ENCODE measurements at places on chromosomes 5 and 9.
A peak's percentile ranks its signal among the peaks of the same experiment; 100 is the strongest.

DNA sequence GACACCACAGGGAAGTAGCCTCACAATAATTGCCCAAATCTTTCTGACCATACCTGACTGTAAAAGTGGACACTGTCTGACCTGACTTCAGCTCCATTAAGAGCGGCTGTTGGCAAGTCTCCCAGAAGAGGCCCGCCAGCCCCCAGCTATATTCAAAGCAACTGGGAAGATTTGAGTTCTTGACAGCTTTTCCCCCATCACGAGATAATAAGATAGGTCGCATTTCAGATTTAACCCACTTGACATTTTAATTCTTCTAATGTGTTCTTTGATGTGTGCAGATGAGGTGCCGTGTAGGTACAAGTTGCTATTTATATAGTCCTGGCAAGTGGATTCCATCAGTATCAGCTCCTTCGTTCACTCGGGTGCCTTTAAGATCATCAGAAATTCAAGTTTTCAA lies 345.7 kb downstream of the DRD1 start:
- DNase-seq, result no peak

DNA sequence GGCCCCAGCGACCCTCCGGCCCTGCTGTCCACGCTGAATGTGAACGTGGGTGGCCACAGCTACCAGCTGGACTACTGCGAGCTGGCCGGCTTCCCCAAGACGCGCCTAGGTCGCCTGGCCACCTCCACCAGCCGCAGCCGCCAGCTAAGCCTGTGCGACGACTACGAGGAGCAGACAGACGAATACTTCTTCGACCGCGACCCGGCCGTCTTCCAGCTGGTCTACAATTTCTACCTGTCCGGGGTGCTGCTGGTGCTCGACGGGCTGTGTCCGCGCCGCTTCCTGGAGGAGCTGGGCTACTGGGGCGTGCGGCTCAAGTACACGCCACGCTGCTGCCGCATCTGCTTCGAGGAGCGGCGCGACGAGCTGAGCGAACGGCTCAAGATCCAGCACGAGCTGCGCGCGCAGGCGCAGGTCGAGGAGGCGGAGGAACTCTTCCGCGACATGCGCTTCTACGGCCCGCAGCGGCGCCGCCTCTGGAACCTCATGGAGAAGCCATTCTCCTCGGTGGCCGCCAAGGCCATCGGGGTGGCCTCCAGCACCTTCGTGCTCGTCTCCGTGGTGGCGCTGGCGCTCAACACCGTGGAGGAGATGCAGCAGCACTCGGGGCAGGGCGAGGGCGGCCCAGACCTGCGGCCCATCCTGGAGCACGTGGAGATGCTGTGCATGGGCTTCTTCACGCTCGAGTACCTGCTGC lies 839 bp downstream of the KCNV2 start:
- no peak for DNase-seq

- no peak for DNase-seq
These were observed 1746.4 kb downstream of the EFNA5 start for GRCh38 chr5:105924366-105924765.

DNA sequence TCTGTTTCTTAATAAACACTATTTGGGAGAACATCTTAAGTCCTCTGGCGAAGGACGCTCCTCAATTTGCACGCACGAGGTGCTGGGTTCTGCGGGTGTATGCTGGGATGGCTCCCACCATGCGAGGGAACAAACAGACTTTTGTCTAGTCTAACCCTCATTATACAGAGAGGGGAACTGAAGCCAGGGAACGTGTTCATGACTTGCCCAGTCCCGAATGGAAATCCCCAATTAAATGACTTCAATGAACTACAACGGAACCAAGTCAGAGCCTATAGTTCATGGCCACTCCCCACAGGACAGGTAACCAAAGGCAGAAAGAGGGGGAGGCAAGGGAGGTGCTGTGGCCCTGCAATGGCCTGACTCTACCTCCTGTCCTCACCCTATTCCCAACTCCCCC lies 9.3 kb downstream of the TLE1 start:
- DNase-seq, result no peak

GRCh38 chr5:137888863-137889759 lies at the start of gene PKD2L2:
Gene PKD2L2, plus strand, starts transcription at chr5:137889457. Its CDS starts 35 bp downstream, at chr5:137889492.
- peak; percentile 83 for DNase-seq

- no peak for DNase-seq
These were observed 24.0 kb downstream of the CDK20 start for GRCh38 chr9:87950296-87950695.

DNA sequence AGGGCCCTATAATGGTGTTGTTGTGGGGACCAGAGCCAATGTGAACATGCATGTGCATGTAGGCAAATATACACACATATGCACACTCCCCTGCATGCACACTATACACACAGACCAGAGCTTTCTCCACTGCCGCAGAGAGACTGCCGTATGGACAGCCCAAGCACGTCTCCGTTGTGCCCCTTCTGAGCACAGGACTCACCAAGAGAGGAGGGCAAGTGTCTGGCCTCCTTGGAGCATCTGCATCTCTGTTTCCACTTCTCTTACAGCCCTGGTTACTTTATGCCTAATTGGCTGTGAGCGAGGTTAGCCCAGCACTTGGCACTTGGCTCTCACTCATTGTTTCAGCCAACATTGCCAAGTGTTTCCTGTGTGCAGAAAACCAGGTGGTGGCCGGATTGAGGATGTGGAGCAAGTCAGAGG lies 30.4 kb downstream of the CSF2 start:
- no peak for DNase-seq

DNA sequence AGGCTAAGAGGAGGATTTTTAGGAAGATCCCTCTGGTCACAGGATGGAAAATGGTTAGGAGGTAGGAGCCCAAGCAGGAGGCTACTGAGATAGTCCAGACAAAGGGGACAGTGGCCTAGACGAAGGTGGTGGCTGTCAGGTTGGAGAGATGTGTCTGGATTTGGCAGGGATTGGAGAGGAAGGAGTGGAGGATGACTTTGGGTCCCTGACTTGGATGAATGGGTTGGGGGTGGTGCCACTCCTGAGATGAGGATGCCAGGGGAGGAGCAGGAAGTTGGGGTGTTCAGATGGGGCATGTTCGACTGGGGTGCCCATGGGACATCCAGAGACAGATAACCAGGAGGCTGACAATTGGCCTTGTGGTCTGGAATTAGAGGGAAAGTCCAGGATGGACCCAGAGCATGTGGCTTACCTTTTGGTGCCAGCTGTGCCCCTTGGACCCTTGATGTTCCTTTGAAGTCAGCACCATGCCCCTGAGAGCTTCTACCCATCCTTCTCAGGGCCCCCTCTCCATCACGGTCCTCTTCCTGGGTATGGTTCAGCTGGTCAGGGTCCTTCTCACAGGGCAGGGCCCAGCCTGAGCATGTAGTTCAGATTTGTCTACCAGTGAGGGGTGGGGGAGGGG lies 15.1 kb upstream of the IGFBPL1 start:
- DNase-seq, result no peak

DNA sequence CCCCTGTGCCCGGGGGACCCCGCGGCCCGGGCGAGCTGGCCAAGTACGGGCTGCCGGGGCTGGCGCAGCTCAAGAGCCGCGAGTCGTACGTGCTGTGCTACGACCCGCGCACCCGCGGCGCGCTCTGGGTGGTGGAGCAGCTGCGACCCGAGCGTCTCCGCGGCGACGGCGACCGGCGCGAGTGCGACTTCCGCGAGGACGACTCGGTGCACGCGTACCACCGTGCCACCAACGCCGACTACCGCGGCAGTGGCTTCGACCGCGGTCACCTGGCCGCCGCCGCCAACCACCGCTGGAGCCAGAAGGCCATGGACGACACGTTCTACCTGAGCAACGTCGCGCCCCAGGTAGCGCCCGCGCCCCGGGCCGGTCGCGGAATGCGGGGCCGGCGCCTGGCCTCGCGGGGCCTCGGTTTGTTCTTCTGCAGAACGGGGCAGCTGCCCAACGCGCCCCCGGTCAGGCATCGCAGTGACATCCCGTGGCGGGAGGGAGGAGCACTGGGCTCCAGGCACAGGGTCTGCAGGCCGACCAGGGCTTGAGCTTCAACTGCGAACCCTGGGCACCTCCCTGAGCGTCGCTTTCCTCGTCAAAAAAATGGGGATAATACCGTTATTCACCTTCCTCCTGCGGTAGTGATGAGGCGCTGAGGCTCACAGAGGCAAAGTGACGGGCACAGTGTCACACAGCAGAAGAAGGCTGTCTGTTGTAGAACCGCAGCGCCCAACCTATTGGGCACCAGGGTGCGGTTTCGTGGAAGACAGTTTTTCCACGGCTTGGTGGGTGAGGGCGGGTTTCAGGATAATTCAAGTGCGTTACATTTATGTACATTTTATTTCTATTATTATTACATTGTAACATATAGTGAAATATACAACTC lies 777 bp downstream of the ENDOG start:
- DNase-seq, result peak; percentile 52

DNA sequence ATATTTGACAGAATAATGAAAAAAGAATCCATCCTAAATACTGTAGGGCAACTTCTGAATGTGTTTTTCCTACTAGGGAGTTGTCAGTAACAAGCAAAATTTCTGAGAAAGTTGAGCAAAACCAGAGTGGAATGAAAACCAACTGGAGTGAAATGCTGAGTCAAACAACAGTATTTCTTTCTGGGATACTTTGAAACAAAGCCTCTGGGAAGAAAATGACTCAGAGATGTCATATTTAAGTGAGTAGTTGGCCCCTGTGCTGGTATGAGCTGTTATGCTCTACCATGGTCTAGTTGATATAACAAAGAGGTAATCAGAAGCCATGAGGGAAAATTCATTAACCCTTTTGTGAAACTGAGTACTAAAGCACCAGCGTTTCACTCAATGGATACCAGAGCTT lies 372.1 kb upstream of the C9orf72 start:
- DNase-seq, result no peak

GRCh38 chr9:25226901-25227686 lies 451.1 kb downstream of the TUSC1 start:
- DNase-seq, result no peak

DNA sequence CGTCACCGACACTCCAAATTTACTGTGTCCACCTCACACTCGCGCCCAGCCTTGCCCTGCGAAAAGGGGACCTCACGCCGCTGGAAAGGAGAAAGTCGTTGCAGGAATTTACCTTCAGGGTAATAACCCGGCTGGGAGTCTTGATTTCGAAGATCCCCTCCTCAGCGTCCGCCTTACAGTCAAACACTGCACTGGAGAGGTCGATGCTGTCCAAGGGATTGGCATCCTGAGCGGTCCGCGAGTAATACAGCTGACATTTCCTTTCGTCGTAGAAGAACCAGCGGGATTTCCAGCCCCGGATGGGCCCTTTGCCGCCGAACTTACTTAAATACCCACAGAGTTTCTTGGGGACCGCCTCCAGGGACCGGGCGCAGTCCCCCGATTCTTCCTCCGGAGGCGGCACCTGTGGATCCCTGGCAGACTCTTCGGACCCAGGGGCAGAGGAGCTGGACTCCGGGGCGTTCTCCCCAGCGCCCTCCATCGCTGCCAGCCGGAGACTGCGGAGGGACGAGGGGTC lies 330 bp downstream of the TBC1D2 start:
- no peak for DNase-seq

DNA sequence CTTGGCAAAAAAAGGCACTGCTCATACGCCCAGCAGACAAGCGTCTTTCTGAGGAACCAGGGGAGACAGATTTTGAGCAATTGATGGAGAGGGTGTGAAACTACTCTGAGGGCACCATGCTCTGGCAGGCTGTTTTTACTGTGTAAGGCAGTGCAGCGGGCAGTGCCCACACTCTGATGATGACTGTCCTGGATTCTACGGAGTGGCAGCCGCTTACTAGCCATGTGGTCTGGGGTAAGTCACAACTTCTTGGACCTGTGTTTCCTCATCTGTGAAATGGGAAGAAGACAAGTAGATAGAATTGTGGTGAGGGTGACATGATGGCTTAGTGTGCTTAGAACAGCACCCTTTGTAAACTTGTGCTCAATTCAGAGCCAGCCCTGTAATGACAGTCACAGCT lies 38.8 kb downstream of the FABP6 start:
- DNase-seq, result no peak

DNA sequence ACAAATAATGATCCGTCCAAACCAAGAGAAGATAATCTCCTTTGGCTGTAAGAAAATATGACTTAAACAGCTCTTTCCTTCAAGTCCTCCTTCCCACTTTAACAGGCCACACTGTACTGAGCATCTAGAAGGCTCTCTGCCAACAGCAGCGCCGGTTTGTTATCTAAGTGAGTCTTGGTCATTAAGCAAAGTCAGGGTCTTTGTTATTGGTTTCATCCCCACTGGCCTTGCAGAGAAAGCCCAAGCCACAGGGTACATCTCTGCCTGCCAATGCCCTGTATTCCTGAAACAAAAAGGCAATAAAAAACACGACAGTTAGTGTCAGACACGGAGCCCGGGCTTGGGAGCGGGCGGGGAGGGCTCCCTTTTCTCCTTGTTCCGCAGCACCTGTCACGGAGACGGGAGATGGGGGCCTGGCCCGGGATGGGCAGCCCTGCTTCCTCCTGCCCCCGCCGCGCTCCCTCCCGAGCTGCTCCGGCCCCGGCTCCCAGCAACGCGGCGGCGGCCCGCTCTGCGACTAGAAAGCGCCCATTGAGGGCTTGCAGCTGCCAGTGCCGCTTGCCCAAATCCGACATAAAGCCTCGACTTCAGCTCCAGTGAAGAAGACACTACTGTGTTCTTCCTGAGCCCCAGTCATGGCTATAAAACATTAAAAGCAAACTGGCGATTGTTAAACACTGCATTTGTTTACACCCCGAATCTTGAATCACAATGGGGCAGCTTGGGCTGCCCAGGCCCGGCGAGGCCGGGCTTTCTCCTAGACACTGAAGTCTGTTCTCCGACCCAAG lies 28.1 kb upstream of the PIK3R1 start:
- DNase-seq, result no peak

DNA sequence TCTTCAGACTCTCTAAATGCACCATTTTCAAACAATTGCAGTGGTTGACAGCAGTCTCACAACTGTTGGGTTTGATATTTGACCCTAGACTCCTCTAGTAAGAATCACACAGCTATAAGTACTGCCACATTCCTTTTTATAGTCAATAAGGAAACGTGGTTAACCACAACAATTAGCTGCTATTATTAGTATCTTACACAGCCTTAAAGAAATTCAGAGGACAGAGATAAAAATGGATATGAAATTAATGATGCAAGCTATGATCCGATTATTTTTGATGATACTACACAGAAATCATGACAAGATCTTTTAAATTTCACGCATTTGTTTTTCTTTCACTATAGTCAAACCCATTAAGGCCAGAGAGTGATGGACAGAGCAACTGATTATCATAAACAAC lies 288.6 kb upstream of the C9orf72 start:
- no peak for DNase-seq

DNA sequence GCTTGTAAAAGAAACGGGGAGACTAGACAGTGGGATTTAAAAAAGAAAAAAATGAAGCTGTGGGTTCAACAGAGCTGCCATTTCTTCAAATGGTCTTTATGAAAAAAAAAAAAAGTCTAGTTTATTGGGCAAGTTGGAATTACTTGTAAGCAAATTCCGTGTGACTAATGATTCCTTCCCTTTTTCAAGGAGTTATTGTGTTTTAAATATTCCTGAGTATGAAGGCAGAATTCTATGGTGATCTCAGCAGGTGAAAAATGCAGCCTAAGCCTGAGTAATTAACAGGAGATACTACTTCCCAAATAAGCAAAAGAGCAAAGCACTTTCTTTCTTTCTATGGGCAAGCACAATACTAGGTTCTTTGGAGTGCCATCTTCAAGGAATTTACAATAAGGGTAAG lies 481.9 kb downstream of the ZNF608 start:
- DNase-seq, result no peak

- DNase-seq, result no peak
These were observed 134.0 kb upstream of the RASEF start for GRCh38 chr9:83196946-83197345.

Data from stimulated activated CD4-positive, alpha-beta T cell treated with anti-CD3 and anti-CD28 coated beads, Interleukin-4, amount 100 ng/mL, for 1 hour (primary cell).